ENCODE measurements at places on chromosomes 11 and 22.

DNA sequence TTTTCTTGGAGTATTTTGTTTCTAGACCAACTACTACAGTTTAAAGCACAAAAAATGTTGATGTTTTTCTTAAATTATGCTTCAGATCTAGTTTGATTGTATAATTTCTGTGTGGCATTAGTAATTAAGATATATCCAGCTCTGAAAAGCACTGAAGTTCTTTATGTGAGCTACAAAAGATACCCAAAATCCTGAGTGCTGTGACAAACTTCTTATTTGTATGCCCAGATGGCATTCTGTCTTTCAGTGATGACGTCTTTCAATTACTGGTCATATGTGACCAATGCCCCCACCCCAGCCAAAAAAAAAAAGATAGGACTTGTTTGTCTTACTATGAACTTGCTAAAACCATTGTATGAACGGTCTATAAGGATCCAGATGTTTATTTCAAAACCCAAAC, 51.3 kb downstream of the BIRC2 start:
- no peak for DNase-seq

- DNase-seq = peak; percentile 81
Observed at GRCh38 chr11:70175236-70175698, 27.8 kb upstream of the FADD start.

DNA sequence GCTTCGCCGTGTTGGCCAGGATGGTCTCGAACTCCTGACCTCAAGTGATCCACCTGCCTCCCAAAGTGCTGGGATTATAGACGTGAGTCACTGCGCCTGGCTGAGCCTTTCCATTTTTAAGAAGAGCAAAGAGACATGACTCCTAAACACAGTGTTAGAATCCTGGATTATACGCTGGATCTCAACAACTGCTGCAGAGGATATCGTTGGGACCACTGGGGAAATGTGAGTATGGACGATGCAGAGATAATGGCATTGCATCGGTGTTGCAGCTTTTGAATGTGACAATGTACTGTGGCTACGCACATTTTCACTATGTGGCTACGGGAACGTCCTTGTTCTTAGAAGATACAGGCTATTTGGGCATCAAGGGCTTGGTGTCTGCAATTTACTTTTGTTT, 6.2 kb downstream of the MRGPRF start:
- DNase-seq = no peak

DNA sequence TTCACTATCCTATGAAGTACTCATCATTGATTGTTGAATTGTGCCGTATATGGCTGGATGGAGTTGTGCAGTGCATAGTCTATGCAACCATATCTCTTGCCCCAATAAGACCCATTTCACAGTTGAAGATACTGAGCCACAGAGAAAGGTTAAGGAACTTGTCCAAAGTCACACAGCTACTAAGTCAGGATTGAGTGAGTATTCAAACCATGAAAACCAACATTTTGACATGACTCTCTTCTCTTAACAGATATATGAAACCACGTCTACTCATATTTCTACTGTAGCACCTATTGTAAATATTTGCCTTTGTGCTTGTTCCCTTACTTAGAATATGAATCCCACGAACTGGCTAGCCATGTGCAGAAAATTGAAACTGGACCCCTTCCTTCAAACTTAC, 58.1 kb downstream of the MAML2 start:
- DNase-seq = no peak

DNA sequence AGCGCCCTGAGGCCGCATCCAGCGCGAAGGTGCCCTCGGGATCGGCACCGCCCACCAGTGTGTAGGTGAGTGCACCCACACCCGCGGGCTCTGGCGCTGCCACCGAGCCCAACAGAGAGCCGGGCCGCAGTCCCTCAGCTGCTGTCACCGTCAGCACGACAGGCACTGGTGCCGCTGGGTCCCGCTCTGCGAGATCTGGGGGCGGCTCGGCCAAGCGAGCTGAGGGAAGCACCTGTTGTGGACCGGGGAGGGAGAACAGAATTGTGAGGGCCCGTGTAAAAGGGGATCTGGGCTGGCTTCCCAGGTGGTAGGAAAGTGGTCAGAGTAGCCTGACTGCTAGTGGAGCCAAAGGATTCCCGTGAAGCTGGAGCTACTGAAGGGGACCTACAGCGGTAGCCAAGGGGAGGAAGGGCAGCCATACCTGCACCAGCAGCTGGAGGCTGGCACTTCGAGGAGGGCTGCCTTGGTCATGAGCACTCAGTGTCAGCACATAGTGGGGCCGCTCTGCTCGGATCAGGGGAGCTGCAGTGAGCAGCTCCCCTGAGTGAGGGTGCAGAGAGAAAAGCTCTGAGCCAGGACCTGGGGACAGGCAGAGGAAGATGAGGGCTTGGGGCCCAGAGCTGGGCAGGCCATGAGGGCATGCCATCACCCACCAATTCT, 11.5 kb upstream of the TPP1 start:
- DNase-seq = no peak

DNA sequence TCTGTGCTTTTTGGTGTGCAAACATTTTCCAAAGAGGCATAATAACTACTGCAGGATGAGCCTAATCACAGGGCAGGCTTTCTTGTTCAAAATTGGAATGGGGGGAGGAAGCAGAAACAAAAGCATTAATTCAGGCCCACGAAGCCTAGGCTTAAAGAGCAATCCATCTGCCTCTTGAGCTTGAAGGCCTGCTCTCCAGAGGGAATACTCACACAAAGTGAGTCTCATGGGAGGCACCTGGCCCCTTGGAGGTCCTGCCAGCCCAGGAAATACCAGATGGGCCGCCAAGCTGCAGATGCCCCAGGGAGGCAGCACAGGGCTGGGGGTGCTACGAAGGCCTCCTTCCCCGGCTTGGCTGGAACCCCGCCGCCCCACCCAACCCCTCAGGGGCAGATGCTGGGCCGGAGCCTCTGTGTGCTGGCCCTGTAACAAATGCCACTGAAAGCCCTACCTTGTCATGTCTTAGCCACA, 39.3 kb upstream of the COMT start:
- DNase-seq = peak; percentile 50

GRCh38 chr11:116866804-116867455, 29.5 kb upstream of the APOA1 start:
- DNase-seq = no peak

GRCh38 chr11:66044757-66045156, 4.2 kb downstream of the GAL3ST3 start:
- DNase-seq = no peak

DNA sequence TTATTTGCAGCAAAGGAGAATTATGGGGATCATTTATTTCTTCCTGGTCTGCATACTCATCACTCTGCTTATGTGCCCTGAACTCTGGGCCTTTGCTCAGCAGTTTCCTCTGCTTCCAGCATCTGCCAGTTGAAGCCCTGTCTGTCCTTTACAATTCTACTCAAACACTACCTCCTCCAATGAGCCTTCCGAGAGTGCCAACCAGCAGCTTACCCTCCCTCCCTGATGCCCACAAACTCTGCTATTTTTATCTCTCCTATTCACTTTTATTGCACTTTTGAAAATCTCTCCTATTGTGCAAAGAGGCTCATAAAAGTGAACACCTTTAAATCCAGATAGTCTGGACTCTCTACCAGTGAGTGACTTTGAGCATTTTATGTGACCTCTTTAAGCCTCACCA, 3.6 kb upstream of the ME3 start:
- DNase-seq = no peak

DNA sequence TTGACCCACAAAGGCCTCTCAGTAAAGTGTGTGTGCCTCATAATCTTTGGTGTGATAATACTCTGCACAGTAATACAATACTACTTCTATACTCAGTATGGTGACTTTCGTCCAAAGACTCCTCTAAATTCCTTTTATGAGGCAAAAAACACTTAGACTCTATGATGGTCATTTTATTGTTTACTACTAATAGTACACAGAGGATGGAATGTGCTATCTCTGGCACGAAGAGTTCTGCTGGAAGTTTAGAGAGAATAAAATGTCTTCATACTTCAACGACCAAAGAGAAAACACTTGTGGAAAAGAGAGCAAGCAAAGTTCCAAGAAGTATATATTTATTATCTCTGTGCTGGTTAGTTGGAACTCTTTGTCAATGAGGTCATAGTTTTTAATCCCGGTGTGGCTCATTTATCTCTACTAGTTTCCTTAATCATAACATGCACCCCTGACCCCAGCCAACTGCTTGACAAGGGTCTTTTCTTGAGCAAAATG, 7.5 kb upstream of the CSTF3 start:
- DNase-seq = peak; percentile 81

- DNase-seq = no peak
Observed at GRCh38 chr11:114433376-114433775, 5.9 kb upstream of the REXO2 start.

- DNase-seq = peak; percentile 89
Observed at GRCh38 chr22:17830043-17830961, 56.0 kb upstream of the BID start.

- DNase-seq = peak; percentile 99
Observed at GRCh38 chr22:48702573-48703264, 1125.0 kb downstream of the BRD1 start.

All from SK-MEL-5 (cell line).